ENCODE measurements at places on chromosomes 3 and 15. TPM values are rescaled to one million over a fixed set of nuclear protein-coding genes. Genes with fewer than 3 reads are reported as not detected.

- no peak for DNase-seq
Observed at GRCh38 chr3:122349171-122349570, 24.1 kb downstream of the CSTA start.

NPAP1 gene
- polyA plus RNA-seq = not detected

KCNMB3 gene
- 1.3 TPM for polyA plus RNA-seq

DNA sequence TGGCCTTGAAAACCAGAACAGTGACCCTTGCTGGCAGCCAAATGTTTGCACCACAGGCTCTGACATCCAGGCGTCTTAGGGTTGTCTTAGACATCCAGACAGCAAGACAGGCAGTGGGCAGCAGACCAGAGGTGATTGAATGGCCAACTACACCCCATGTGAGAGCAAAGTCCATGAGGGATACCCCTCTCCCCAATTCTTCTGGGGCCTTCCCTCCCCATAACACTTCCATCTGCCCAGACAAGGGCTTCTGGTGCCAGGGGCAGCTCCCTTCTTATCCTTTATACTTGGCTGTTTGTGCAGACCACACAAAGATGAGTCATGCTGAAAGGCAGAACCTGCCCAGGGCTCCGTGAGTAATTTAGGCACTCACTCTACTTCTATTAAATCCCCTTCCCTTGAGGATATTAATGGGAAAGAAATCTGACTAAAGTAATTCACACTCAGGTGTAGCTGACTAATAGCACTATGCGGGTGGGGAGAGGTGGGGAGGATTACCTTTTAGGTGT, 257.9 kb downstream of the UACA start:
- DNase-seq = peak; percentile 74

SCN5A gene
- polyA plus RNA-seq = 0.27 TPM

DNA sequence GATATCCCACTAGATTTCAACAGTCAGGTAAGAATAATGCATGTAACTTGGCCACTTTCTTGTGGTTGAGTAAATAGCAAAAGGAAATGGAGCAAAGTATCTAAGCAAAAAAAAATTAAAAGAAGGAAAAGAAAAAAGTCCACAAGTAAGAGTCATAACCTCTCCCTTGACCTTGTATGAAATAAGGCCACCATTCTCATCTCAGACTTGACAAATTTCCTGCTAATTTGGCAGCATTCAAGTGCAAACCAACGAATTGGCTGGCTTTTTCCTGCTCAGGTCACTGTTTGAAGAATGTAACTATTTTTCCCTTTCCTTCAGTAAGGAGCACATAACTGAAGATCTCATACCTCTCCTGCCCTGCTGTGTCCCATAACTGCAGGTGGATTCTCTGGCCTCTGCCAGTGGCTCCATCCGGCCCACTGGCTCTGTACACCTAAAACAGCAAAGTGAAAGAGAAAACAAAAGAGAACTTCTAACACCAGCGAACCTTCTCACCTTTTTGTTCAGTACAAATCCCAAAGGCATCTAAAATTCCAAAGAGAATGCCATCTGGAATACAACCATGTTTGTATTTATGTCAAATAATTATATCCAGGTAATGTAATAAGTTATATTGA, 33.4 kb upstream of the RSL24D1 start:
- DNase-seq = peak; percentile 24

GPR27 gene
- not detected for polyA plus RNA-seq

GRCh38 chr3:136943436-136943835, 14.3 kb upstream of the IL20RB start:
- no peak for DNase-seq
